ENCODE measurements at places on chromosomes 2 and 18. TPM values are rescaled to one million over a fixed set of nuclear protein-coding genes. Genes with fewer than 3 reads are reported as not detected.

The PAX8 gene
- total RNA-seq: 5.9 TPM

The GLI2 gene
- 5.8 TPM for total RNA-seq

The EMILIN1 gene
- total RNA-seq: 163 TPM

The SPATS2L gene
- total RNA-seq: 69.5 TPM

The RBM44 gene
- 4.0 TPM for total RNA-seq

The SLC4A5 gene
- 5.2 TPM for total RNA-seq

The SLC66A2 gene
- 26.5 TPM for total RNA-seq

The CRYGC gene
- total RNA-seq: not detected

The GDF7 gene
- total RNA-seq: 0.37 TPM

The VWC2L gene
- 0.57 TPM for total RNA-seq

The SPIRE1 gene
- total RNA-seq: 17.5 TPM

The CHRND gene
- not detected for total RNA-seq

The SANBR gene
- total RNA-seq: 27.3 TPM

The UPP2 gene
- not detected for total RNA-seq

The FSHR gene
- total RNA-seq: not detected

The CTAGE1 gene
- not detected for total RNA-seq

The ERLEC1 gene
- total RNA-seq: 56.9 TPM

The PTH2R gene
- 0.11 TPM for total RNA-seq

The ABCG5 gene
- total RNA-seq: 0.09 TPM

The RNF152 gene
- total RNA-seq: 55.6 TPM

The CCDC85A gene
- 7.8 TPM for total RNA-seq

The CCL20 gene
- total RNA-seq: 46.8 TPM

The CLK1 gene
- 82.9 TPM for total RNA-seq

The PLCD4 gene
- total RNA-seq: 1.1 TPM

The NAT8 gene
- total RNA-seq: not detected

The PRSS56 gene
- not detected for total RNA-seq

The IMMT gene
- total RNA-seq: 51.2 TPM

The ITGA4 gene
- total RNA-seq: 18.3 TPM

The MLPH gene
- total RNA-seq: 295 TPM

The PUS10 gene
- 15.8 TPM for total RNA-seq

The RBBP8 gene
- 33.8 TPM for total RNA-seq

The KCNS3 gene
- 18.2 TPM for total RNA-seq

The MAP3K19 gene
- total RNA-seq: 21.1 TPM

The CABLES1 gene
- 32.6 TPM for total RNA-seq

The VAMP8 gene
- 207 TPM for total RNA-seq

The SOCS6 gene
- total RNA-seq: 21.4 TPM

The RBKS gene
- 5.0 TPM for total RNA-seq

The CD207 gene
- 0.11 TPM for total RNA-seq

The SCYGR4 gene
- not detected for total RNA-seq

The MDH1B gene
- 15.0 TPM for total RNA-seq

The CDC42EP3 gene
- 59.0 TPM for total RNA-seq

The DSG1 gene
- total RNA-seq: not detected

The CCDC88A gene
- 91.9 TPM for total RNA-seq

The CTDSP1 gene
- 183 TPM for total RNA-seq

The GREB1L gene
- 1.2 TPM for total RNA-seq

The NXPH2 gene
- not detected for total RNA-seq

The AGXT gene
- total RNA-seq: not detected

The ALPP gene
- total RNA-seq: 25.8 TPM

The ZNF385B gene
- 70.8 TPM for total RNA-seq

The MGAT4A gene
- total RNA-seq: 40.2 TPM

The SMAD2 gene
- total RNA-seq: 161 TPM

The ARPC2 gene
- total RNA-seq: 284 TPM

The HOXD10 gene
- not detected for total RNA-seq

The ST6GAL2 gene
- total RNA-seq: 4.0 TPM

The PROKR1 gene
- not detected for total RNA-seq

The ACAA2 gene
- 52.8 TPM for total RNA-seq

The PRKAG3 gene
- total RNA-seq: not detected

The OTOF gene
- total RNA-seq: not detected

The PFN4 gene
- total RNA-seq: 0.49 TPM

All from lung (tissue), 17 donors.